Naive thymus-derived CD8-positive, alpha-beta T cell (primary cell): ENCODE measurements at places on chromosomes 7 and 10.

DNA sequence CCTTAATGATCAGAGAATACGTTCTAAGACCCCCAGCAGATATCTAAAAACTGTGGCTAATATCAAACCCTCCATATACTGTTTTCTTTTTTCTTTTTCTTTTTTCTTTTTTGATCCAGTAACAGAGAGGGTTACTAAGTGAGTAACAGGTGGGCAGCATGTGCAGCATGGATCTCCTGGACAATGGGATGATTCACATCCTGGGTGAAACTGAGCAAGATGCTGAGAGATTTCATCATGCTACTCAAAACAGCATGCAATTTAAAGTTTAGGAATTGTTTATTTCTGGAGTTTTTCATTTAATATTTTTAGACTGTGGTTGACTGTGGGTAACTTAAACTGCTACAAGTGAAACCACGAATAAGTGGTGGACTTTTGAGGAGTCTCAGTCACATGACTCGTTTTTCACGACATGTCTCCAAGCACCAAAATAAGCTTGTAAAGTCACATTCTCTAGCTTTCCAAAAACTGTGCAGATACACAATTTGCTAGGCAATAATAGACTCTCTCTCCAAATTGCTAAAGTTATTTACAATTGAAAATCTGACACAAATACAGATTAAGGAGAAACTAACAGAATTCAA is 716.2 kb downstream of the NXPH1 start:
- DNase-seq = no peak

- DNase-seq = no peak
Observed at GRCh38 chr7:70776627-70777101, 355.3 kb upstream of the GALNT17 start.

- DNase-seq = no peak
Observed at GRCh38 chr7:125878988-125879387, 949.4 kb upstream of the POT1 start.

DNA sequence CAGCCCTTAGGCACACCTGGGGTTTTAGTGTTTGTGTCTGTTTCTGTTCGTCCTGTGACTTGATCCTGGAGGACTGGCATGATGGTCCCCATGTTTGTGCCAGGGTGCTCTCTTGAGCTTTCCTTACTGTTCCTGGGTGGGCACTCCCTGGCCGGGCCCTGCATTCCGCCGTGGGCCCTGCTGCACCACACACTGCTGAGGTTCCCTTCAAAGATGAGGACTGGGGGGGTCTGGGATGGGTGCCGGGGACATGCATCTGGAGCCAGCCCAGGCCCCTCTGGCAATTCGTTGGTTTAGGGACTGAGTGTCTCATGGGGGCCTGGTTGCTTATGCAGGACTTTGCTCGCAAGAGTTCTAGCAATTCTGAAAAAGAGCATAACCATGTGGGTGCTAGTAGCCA is 4.7 kb downstream of the AGAP3 start:
- DNase-seq = no peak

DNA sequence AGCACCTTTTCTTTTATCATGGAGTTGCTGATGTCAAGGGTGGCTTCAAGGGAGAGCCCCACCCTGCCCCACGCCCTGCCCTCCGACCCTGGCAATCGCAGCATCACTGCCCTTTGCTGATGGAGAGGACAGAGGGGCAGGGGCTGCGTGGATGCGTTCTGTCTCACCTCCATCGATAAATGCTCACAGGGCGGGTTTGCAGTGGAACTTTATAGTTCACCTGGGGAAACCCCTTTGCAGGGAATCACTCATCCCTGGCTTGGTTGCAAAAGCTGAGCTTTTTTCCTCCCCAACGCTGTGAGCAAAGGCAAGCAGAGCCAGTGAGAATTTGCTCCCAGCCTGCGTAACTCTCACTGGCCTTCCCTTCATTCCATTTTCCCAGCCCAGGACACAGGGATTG is 176.8 kb downstream of the WDR37 start:
- DNase-seq = no peak

GRCh38 chr7:12921751-12922345 is 234.4 kb downstream of the ARL4A start:
- no peak for DNase-seq

- DNase-seq = no peak
Observed at GRCh38 chr7:84336303-84336702, 141.7 kb upstream of the SEMA3A start.

DNA sequence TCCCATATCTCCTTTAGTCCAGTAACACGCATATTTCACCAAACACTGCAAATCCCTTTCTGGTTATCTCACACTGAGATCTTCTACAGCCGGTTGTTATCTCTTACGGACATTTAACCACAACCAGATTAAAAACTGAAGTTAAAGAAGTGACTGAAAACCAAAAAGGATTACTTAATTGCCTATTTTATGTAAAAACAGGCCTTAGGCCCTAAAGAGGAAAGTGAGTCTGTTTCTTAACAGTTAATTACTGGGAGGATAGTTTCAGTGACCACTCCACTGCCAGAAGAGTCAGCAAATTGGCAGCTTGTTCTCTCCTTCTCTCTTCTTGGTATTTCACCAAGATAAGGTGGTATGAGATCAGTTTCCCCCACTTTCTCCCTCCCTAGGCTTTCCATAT is 161.9 kb upstream of the MEOX2 start:
- no peak for DNase-seq

DNA sequence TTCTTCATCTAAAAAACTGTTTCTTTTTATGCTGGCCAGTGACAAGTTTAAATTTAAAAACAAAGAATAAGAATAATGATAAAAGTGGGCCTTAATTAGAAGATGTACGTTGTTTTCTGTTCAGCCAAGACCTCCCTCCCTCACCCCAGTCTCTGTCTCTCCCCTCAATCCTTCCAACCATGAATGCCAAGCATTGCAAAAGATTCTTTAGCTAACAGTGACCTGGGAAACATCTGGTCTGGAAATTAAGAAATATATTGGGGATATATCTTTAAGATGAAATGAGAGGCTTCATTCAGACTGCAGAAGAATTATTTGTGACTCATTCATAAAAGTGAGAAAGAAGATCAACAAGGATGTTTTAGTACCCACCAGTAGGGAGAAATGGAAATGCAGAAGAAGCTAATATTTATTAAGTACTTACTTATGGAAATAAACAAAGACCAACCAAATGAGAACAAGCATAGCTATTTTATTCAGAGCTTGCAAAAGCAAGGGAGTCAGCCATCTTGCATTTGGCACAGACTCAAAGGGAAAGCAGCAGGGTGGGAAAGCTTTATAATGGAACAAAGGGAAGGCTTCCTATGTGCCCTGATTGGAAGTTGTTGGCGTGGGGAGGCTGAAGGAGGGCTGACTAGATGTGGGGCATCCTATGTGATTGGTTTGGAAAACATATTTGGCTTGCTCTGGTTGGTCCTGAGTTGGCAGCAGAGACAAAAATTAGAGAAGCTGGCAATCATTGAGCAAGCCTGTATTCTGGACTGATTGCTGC is 595.4 kb upstream of the GHITM start:
- no peak for DNase-seq
